NB4 (cell line): ENCODE measurements at places on chromosomes 6 and 20.
A peak's percentile ranks its signal among the peaks of the same experiment; 100 is the strongest.

DNA sequence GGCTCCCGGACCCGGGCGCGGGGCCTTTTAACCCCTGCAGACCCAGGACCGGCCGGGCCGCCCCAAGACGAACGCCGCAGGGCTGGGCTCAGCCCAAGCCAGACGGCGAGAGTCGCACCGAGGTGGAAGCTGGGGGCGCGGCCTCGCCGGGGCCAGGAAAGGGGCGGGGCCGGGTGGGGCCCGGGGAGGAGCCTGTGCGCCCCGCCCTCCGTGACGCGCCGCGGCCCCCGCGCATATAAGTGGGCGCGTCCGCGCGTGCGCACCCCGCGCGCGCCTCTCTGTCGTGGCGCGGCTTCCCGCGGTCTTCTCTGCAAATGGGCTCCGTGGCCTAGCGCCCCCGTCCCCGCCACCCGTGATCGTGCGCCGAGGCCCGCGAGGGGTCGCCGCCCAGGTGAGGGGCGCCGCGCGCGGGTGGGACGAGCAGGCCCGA lies at the start of gene PPDPF:
PPDPF (plus strand) TSS at position 262 of the 430 bp plus-strand sequence. CDS start 544 bp downstream, outside the sequence.
- no peak for DNase-seq

- peak; percentile 53 for DNase-seq
Measured at GRCh38 chr6:100461278-100461916, 3.3 kb downstream of the SIM1 start.

DNA sequence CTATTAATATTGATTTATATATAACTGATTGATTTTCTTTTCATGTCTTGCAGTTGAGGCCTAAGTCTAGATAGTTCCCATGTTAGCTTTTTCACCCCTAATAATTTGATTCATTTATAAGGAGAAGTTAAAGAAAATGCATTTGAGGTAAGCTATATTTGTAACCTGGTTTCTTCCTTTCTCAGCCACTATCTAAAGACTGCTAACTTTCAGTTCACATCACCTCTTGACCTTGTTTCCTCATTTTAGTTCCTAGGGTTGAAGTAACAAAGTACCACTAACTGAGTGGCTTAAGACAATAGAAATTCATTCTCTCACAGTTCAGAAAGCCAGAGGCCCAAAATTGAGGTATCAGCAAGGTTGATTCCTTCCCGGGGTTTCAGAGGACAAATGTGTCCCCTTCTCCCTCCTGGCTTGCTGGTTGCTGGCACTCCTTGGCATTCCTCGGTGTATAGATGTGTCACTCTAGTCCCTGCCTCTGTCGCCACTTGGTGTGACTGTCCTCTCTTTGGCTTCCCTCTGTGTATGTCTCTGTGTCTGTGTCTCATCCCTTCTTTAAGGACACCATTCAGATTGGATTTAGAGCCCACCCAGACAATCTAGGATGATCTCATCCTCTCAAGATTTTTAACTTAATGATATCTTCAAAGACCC lies 55.9 kb upstream of the C20orf144 start:
- no peak for DNase-seq

- DNase-seq = no peak
Measured at GRCh38 chr20:60167812-60168211, 209.6 kb downstream of the CDH26 start.

DNA sequence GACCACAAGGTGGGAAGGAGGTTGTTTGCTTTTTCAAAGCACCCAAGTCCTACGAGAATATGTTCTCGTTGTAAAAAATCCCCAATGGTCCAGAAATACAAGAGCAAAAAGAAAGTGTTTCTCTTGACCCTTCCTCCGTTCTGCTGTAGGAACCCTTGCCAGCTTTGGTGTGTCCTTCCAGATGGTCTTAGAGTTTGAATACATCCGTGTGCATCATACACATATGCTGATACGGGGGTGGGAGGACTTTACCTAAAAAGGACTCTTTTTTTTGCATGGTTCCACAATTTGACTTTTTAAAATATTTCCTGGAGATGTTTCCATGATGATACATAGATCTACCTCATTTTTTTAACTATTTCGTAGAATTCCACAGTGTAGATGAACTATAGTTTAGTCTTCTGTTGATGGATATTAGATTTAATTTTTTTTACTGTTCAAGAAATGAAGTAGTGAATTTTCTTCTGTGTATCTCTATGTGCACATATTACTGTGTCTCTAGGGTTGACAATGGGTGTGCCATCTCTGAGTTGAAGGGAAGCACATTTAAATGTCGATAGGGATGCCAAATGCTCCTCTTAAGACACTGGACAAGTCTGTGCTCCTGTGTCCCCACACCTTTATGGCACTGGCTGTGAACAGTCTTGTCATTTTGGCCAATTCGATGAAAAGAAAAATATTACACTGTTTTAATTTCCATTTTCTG lies 182.1 kb upstream of the SNX9 start:
- no peak for DNase-seq

DNA sequence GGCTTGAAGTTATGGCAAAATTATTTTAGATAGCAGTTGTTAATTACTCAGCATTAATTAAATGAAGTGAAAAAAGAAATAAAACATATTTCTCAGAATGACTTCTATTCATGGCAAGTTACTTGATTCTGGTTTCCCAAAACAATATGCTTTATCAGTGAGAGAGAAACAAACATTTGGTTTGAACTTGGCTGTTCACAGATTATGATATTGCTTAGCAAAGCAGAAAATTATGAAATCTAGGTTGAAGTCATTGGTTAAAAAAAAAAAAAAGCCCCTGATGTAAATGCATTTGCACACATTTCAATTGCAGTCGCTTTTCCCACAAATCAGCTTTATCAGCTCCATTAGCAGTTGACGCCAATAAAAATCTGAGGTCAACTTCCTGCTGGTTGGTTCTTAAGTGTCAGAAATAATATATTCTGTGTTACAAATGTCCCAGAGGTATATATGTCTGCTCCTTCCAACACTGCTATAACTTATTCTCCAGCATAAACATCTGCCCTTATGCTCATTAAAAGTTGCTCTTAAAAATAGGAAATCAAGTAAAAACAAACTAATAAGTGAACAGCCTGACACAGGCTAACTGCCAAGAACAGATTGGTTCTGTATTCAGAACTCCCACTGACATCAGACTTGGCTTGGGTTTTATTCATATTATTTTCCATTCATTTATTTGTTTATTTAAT lies 275.4 kb downstream of the PHF3 start:
- DNase-seq = no peak

DNA sequence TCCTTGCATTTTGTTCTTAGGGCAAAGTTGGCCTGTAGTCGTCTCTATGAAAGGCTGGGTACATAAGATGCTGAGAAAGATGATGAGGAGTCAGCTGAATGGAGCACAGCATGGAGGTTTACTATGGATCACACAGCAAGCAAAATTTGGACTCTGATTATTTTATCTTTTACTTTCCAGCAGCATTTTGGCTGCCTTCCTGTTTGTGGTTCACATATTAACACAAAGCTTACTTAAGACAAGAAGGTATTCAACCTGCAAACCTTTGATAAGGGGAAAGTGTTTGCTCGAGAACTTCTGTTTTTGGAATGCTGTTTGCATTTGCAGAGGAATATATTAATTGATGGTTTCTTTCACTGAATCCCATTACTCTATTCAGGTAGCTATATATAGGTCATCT lies 103.1 kb upstream of the ENPP5 start:
- no peak for DNase-seq

DNA sequence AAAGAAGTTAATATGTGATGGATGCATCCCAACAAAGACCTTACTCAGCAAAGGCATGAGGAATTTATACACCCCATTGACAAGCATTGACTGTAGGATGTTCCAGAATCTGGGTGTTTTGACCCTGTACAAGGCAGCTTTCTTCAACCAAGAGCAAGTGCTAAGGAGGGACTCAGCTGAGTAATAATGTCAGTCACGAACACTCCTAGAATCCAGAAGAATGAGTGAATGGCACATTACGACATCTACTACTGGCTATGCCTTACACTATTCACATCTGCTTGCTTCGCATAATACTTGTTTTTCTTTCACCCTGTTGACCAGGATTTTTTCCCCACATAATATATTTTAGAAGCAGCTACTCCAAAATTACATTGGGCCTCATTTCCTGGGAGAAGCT lies 42.5 kb upstream of the VGLL2 start:
- DNase-seq = no peak

DNA sequence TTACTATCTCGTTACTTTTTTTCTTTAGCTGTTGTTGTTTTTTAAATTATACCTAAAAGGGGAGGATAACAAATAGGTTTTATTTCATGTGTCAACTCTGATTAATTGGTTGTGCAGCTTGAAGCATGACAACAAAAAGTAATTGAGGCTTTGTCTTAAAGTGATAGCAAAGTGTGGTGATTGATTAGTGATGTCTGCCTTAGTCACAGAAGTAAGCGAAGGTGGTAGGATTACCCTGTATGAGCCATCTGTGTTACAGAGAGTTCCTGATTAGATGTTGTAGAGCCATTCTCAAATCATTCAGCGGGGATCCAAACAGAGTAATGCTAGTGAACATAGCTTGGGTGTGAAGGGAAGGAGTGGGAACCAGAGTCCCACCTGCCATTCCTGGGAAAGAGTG lies 14.4 kb upstream of the MRPS10 start:
- DNase-seq = no peak

DNA sequence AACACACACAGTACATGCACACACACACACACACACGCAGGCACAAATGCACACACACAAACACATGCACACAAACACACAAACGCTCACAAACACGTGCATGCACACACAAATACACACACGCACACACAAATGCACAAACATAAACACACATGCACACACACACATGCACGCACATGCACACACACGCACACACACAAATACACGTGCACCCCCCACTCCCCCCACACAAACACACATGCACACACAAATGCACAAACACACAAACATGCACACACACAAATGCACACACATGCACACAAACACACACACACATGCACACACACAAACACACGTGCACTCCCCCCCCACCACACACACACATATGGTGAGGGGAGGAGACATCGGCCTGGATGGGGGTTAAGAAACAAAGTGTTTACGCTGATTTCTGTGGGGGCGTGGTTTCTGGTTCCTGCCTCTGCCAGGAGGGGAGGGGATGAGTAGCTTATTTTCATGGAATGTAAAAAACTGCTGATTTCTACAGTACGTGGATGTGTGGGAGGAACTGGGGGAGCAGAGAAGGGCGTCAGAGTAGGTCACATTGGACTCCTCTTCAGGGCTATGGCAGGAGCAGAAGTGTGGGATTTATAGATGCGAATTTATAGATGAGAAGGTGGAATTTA lies 607.2 kb downstream of the QKI start:
- DNase-seq = peak; percentile 6

GRCh38 chr6:14221564-14222279 lies 104.2 kb downstream of the CD83 start:
- no peak for DNase-seq

- peak; percentile 47 for DNase-seq
Measured at GRCh38 chr6:33427585-33428223, 7.8 kb downstream of the SYNGAP1 start.

GRCh38 chr6:149403534-149403933 lies 3.5 kb downstream of the SUMO4 start:
- no peak for DNase-seq

- no peak for DNase-seq
Measured at GRCh38 chr6:68756454-68757375, 121.6 kb downstream of the ADGRB3 start.

DNA sequence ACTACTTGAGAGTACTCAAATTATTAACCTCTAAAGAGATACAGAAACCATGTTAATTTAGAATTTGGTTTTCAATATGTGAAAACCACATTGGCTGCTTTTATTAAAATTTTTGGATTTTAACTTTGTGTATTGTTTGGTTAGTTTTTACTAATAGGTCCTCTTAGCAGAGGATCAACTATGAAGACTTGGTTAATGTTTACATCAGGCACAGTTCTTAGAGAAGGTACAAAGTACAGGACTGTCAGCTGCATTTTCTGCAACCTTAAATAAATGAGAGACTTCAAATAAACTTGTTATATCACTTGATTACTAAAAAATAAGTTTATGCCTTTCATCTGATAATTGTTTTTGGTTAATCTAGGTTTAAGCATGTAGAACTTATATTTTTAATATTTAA lies 89.1 kb downstream of the PHF3 start:
- no peak for DNase-seq

- DNase-seq = peak; percentile 12
Measured at GRCh38 chr6:148972481-148972880, 225.7 kb downstream of the UST start.

DNA sequence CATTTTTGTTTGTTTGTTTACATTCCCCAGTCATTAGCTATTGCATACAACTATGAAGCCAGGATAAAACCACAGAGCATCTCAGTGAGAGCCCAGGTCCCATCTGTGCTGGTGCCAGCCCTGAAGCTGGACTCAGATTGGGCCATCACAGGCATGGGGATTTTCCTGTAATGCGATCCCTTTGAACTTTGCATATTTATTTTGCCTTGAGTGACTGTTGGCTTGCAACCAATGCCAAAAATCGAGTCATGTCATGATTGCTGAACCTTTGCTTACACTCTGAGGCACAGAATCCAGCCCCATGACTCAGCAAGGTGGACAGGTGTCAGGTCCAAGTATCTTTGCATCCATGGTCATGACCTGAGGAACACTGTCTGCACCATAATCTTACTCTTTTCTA lies 46.2 kb upstream of the GGTLC1 start:
- no peak for DNase-seq

GRCh38 chr6:88908598-88909548 lies 54.5 kb downstream of the RNGTT start:
- DNase-seq = no peak

GRCh38 chr6:2149361-2150006 lies 95.9 kb downstream of the GMDS start:
- DNase-seq = no peak

DNA sequence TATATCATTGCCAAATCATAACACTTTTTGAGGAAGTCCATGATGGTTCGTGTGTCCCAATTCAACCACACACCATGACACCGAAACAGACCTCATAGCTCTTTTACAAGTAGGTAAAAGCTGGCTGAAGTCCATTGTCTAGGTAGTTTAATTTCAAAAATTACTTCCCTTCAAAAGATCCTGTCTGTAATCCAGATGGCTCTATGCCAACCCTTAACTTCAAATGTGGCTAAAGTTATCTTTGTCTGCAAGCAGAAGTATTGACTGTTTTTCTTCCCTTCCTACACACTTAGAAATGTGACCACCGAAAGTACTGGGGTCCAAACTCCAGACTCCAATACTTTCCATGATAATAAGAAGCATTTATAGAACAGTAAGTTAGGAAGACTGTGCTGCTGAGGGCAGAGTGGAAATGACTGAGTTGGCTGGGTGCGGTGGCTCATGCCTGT lies 8.3 kb upstream of the TIAM2 start:
- peak; percentile 33 for DNase-seq

DNA sequence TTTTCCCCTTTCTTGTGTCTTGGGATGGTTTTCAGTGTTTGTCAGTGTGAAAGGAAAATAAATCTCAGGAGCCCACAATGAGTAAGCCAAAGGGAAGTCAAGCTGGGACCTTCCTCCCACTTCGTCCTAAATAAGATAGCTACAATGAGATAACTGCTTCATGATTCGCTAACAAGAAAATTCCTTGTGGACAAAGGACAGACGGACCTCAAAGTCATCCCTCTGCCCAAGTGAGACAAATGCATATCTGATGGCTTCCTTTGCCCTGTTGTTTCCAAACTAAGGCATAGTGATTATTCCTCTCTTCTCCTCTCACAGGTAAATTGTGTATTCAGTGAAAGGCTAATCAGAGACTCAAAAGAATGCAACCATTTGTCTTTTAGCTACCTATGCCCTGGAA lies 26.1 kb upstream of the ADTRP start:
- DNase-seq = no peak
